Activated CD4-positive, alpha-beta memory T cell treated with anti-CD3 and anti-CD28 coated beads for 36 hours (primary cell): ENCODE measurements at places on chromosomes 11 and 22.

DNA sequence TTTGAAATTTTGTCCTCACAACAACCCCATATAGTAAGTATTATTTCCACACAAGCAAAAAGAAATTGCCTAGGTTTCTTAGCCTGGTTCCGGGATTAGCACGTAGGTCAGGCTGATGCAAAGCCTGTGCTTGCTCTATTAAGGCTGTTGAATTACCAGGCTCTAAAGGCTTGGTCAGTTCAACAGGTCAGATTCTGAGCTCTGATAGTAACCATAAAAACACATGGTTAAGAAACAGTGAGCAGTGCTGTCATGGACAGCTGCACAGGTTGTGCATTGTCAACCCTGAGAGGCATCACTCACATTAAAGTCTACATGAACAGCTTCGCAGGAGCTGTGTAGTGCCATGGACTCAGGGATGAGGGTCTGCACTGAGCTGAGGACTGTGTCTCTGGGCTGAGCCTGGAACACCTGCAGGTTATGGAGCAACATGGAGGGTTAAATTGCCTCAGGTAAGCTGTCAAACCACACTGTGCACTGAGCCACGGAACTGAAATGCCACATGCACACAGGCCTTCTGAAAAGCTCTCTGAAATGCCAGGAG is 98.0 kb downstream of the PIWIL4 start:
- no peak overlapping the region for H3K27ac ChIP-seq
- H3K4me1 ChIP-seq, result no peaks in the 10 kb centered on the region
- H3K4me3 ChIP-seq, result no peak overlapping the region
- no peaks in the 10 kb centered on the region for H3K36me3 ChIP-seq
- peaks cover 8% of the 10 kb centered on the region for H3K27me3 ChIP-seq
- no peak for DNase-seq

DNA sequence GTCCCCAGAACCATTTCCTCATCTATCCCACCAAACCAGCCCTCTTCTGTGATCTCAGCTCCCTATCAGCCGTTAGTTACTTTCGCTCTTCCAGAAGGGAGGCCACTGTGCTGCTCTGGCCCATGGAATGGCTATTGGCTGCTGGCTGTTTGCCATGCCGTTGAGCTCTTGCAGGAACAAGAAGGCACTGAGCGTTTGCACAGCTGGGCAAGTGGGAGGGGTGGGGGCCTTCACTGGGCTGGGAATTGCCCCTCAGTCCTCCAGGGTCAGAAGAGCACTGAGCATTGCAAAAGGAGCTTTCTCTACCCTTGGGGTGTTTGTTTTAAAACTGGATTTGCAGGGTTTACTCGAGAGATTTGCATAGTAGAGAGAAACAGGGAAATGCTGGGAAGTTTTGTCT is 129.0 kb upstream of the PARVA start:
- no peaks in the 10 kb centered on the region for H3K27me3 ChIP-seq
- no peak overlapping the region for H3K4me3 ChIP-seq
- no peaks in the 10 kb centered on the region for H3K4me1 ChIP-seq
- no peak overlapping the region for H3K27ac ChIP-seq
- H3K36me3 ChIP-seq, result peaks cover 24% of the 10 kb centered on the region
- DNase-seq, result no peak

GRCh38 chr22:17705951-17706900 is 67.7 kb downstream of the BCL2L13 start:
- peaks cover 15% of the 10 kb centered on the region for H3K4me1 ChIP-seq
- H3K4me3 ChIP-seq, result peak overlapping the region; percentile 51
- no peaks in the 10 kb centered on the region for H3K27me3 ChIP-seq

DNA sequence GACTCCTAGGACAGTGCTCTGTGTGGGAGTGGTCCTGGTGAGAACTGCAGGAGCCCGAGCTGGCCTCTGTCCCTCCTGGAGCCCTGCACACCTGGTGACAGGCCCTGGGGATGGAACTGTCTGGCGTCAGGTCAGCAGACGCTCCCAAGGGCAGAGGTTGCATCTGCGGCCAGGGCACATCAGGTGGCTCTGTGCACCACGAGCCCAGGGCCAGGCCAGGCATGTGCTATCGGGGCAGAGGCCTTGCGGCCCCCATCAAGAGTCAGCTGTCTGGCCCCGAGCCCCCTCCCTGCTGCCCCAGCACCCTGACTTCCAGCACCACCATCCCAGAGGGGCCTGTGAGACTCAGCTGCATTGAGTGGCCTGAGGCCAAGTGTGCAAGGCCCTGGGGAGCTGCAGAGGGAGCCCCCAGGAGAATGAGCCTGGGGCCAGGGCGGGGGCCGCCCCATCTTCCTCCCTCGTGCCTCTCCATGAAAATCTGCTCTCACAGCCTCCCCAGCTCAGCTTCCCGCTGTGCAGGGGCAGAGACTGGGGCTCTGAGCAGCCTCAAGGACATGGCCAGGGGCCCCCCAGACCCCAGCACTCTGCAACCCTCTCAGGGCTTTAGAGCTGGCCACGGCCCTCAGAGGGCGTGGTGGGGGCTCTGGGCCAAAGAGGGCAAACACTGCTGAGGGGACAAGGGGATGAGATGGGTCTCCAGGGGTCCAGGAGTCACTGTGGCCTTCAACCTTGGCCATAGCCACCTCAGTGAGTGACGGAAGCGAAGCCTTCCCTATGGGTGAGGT is 56.4 kb downstream of the RTL6 start:
- no peak overlapping the region for H3K4me3 ChIP-seq
- no peak for DNase-seq
